ENCODE measurements at places on chromosomes 5 and 9.

- DNase-seq = no peak
Observed at GRCh38 chr5:59565551-59565950, 328.0 kb downstream of the PDE4D start.

- DNase-seq = no peak
Observed at GRCh38 chr9:90547896-90548295, 94.7 kb downstream of the DIRAS2 start.

GRCh38 chr5:58459146-58460001 lies 512 bp downstream of the PLK2 start:
- peak; percentile 4 for DNase-seq

GRCh38 chr5:142432961-142433360 lies 108.1 kb upstream of the SPRY4 start:
- no peak for DNase-seq

DNA sequence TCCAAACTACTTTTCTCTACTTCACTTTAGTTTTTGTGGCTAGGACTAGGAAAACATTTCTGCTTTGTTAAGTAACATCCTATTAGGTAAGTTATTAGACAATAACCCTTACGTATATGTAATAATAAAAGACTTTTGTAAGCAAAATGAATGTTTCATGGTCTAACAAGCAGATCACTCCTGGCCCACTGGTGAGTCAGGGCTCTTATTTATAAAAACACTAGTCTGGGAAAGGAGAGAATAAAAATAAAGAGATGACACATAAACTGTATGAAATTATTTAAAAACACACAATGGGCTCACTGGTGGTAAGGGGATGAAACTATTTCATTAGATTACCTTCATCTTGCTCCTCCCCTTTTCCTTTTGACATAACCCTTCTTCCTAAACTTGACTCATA lies 2212.2 kb upstream of the ACO1 start:
- DNase-seq = no peak

DNA sequence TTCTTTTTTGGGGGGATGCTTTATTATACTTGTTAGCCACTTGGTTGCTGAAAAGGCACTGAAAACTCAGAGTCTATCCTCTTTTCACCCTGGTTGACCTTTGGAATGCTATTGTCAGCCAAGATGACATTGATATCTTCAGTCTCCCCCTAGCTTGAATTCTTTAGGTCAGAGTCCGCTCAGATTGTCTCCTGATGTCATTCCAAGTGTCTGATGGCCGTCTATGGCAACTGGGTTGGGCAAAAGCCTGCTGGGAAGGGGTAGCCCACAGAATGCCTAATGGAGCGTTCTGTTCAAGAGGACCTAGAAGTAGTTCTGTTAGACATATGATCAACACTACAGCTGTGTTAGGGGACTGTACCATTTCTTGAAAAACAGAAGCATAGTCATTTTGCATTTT lies 9.7 kb upstream of the MEF2C start:
- no peak for DNase-seq

DNA sequence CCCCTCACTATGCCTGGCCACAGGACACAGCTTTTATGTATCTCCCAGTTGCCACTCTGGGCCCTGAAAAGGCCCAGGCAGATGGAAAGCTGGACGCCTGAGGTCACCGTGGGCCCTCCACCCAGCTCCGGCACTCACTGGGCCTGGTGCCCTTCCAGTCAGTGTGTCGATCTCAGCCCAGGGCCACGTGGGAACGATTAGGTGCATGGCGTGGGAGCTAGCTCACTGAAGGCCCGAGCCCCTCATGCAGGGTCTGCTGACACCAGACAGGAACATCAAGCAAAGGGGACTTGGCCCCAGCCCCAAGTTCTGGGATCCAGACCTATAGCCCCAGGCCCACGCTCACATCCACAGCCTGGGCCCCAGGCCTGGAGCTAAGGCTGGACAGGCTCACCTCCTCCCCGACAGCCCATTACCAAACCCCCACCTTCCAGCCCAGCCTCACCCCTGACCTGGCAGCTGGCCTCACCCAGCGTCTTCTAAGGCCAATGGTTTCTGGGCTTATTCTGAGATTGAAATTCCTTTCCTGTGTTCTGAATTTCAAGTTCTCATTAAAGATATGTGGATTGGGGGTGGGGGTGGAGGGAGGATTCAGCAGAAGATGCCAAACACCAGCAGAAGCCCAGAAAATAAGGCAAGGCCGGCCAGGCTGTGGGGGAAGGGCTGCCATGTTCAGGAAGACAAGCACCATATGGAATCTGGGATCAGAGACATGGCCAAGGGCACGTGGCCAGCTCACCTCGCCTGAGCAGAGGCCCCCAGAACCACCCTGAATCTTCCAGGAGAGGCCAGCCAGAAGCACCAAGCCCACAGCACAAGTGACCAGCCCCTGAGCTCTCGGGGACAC lies 74.5 kb downstream of the ADAMTS2 start:
- no peak for DNase-seq

DNA sequence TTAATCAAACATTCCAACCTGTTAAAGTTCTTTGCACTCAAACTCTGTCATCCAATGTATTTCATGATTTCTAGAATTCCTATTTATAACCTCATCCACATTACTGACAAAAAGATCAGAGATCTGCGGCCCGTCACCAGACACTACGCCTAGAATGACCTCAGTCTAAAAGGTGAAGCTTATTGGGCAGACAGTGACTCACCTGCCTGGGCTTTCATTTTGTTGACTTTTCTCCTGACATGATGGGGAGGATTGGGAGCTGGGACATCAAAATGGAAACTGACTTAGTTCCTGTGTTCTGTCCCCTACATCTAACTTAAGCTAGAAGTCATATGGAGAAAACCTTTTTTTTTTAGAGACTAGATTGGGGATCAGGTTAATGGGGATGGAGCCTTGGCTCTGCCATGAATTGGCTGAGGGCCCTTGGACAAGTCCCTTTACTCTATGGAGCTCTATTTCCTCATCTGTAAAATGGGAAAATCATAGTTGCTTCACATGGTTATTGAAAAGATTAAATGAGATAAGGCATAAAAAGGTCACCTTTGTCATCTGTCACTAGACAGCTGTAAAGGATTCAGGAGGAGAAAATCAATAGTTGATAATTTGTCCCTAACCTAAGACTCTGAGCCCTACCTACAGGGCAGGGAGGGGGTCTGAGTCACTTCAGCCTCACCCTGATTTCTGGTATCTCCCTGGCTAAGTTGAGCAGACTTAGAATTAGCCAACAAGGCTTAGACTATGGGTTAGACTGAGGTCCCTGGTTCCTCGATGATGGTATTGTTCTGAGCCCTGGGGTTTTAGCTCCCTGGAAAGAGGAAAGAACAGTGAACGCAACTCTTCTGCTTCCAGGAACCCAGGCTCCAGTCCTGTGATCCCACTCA lies 224.8 kb upstream of the TBC1D2 start:
- DNase-seq = no peak

- no peak for DNase-seq
Observed at GRCh38 chr9:23638011-23638410, 188.0 kb downstream of the ELAVL2 start.

DNA sequence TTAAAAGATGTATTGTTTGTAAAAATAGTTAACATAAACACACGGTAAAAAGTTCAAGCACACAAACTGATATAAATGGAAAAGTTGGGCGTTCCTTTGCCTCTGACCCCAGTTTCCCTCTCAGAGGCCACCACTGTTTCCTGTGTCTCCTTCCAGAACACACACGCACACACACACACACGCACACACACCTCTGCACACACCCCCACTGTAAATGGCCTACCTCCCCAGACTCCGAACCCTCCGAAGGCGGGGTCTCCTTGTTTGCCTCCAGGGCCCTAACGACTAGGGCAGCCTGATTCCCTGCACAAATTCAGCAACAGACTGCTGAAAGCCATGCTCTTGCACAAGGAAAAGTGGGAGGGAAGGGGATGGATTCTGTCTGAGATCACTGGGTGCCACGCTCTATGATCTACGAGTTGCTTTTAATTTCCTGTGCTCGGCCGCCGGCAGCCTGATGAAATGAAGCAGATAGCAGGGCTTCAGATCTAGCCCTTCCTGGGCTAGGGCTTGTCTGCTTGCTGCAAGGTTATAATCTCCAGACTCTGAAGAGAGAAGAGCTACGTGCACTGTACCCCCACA lies 184.0 kb upstream of the IL12B start:
- DNase-seq = no peak

GRCh38 chr9:124498040-124498439 lies 9.2 kb downstream of the NR5A1 start:
- DNase-seq = no peak
